ENCODE measurements at places on chromosomes 12 and 14.

DNA sequence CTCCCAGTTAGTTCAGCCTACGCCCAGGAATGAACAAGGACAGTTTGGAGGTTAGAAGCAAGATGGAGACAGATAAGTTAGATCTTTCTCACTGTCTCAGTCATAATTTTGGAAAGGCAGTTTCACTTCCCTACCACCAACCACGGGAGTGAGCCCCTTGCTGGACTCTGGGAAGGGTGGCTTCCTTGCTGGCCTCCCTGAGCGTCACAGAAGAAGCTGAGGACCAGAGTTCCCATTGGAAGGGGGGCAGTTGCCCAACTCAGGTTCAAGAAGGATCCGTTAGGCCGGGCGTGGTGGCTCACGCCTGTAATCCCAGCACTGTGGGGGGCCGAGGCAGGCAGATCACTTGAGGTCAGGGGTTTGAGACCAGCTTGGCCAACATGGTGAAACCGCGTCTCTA lies 106.2 kb upstream of the MAX start:
- no peak for DNase-seq

GRCh38 chr12:71945883-71946282 lies 7.2 kb downstream of the TPH2 start:
- no peak for DNase-seq

DNA sequence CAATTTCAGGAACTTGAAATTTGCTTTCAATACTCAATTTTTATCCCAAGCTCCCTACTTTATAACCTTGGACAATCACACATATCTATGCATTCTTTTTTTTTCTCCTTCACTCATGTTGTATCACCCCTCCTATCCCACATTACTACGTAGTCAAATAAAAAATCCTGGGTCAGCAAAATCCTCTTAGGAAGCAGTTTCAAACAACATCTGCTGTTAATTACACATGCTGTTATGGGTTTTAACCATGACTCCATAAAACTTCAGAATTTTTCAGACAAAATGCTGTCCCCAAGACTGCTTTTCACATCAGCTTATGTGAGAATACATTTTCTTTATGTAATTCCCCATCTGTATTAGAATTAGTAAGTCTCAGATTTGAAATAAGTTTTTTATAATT lies 61.7 kb downstream of the LRFN5 start:
- DNase-seq = no peak

GRCh38 chr12:24255920-24256665 lies 306.6 kb upstream of the SOX5 start:
- DNase-seq = no peak

DNA sequence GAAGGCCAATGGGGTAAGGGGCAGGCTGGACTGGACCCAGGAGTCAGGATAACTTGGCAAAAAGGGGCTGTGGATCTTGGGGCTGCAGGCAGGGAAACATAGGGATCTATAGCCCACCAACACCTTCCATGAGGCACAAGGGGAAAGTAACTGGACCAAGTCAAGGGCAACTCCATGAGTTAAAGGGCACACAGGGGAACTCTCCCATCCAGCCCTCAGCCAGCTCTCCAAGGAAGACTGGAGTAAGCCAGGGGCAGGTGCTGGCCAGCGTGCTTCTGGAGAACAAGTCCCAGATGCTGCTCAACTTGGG lies 31.3 kb upstream of the ZFP36L1 start:
- DNase-seq = no peak

DNA sequence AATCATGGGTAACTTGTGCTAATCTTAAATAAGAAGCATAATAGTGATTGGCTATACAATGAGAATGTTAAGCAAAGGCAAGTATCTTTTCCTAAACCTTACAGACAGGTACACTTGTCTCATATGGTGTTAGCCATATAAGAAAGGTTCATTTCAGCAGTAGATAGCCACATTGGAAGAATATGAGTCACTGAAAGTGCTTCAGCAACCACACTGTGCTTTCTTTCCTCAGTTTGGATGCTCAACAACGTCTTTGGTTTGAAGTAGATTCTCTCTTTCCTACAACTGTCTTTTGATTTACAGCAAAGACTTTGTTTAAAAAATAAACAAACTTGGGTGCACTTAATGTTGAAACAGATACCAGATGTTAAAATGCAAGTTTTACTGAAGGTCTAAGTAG lies 8.9 kb downstream of the DDHD1 start:
- DNase-seq = no peak

- peak; percentile 66 for DNase-seq
Measured at GRCh38 chr12:54220092-54220557, 31.3 kb upstream of the SMUG1 start.

DNA sequence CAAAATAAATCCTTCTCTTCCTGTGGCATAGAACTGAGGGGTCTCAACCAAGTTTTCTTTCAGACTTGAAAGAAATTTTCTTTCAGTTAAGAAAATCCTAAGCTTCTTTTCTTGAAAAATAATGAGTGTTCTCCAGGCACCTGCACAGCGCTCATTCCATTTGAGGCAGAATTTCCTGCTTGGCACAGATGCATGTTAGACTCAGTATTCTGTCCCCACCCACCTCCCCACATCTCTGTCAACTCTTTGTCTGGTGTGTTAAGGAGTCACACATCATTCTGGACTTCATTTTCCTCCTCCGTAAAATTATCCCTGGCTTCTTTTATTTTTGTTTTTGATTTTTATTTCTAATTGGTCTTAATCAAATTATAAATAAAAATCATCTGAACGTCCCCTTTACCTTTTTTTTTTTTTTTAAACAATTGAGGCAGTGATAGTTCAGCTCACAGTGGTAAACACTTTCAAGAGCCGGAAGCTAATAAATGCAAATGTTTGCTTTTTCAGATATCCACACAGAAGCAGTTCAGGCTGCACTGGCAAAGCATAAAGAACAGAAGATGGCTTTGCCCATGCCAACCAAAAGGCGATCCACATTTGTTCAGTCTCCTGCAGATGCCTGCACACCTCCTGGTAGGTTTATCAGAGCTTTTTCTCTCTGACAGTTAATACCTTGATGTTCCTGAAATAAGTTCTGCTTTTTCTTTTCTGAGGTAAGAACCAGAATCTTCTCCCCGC lies 104.0 kb upstream of the ATF1 start:
- DNase-seq = no peak

DNA sequence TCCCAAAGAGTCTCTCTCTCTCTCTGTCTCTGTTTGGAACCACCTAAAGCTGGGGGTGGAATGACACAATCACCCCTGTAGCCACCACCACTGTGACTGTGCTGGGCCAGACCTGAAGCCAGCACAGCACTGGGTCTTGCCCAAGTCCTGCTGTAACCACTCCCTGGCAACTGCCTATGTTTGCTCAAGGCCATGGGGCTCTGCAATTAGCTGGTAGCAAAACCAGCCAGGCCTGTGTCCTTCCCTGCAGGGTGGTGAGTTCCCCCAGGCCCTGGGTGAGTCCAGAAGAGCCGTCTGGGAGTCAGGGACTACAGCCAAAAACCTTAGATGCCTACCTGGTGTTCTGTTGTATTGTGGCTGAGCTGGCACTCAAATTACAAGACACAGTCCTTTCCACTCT lies 50.8 kb downstream of the DGLUCY start:
- no peak for DNase-seq

- no peak for DNase-seq
Measured at GRCh38 chr12:12835378-12836146, 22.4 kb downstream of the DDX47 start.

GRCh38 chr14:74348735-74349463 lies 628 bp downstream of the VRTN start:
- DNase-seq = no peak

DNA sequence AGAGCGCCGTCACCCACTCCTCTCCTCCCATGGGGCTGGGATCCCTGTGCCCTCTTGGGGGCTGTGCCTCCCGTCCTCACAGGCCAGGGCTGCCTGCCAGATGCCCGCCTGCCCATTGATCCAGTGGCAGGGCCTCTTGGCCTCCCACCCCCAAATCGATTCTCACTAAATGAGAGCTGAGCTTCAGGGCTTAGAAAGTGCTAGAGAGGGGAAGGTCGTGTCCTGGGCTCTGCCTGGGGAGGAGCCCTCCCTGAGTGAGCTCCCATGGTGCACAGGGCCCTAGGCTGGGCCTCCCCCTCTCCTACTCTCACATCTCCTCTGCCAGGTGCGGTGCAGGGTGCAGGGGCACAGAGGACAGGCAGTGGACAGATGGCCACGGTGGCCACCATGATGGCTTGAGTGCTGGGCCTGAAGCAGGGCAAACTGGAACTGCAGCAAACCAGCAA lies 9.2 kb downstream of the BEGAIN start:
- no peak for DNase-seq

DNA sequence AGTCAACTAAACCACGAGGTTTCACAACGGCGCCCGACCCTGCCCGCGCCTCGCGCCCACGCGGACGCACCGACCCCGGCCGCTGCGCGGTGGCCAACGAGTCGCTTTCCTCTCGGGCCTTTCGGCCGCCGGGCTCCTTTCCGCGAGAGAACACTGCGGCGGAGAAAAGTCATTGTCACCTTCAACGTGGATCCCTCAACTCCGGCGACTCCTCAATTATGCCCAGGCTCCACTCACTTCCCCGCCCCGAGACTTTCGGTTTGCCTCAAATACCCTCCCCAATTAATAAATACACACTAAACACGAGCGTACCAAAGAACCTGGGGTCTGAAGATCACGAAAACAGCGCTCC lies 450 bp downstream of the SINHCAF start:
- no peak for DNase-seq

- no peak for DNase-seq
Measured at GRCh38 chr12:48012070-48012469, 7.8 kb upstream of the COL2A1 start.

DNA sequence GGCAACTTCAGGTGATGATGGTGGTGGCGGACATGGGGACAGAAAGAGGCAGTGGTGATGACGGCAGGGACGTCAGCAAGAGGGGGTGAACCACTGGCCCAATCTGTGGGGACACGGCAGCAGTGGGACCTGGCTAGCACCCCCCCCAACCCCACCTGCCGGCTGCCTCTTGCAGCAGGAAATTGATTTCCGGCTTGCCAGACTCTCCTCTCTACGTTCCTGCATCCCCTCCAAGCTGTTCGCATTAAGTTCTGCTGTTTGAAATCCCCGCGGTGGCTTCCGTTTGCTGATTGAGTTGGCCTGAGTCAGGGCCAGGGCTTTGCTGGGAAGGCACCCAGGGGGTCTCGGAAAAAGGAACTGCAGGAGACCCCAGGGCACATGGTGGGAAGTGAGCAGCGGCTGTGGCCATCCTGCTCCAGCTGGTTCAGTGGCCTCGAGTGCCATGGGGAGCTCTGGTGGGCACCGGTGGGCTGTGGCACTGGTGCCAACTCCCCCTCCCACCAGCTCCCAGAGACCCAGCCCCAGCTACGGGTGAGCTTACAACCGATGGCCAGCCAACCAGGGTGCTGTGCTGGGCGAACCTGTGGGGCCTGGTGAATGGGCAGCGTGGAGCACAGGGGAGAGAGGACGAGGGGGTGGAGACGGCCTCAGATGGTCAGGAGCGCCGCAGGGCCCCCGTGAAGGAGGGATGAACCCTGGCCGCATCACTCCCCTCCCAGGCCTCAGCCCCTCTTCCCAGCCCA lies 14.6 kb upstream of the NUDT14 start:
- DNase-seq = no peak

DNA sequence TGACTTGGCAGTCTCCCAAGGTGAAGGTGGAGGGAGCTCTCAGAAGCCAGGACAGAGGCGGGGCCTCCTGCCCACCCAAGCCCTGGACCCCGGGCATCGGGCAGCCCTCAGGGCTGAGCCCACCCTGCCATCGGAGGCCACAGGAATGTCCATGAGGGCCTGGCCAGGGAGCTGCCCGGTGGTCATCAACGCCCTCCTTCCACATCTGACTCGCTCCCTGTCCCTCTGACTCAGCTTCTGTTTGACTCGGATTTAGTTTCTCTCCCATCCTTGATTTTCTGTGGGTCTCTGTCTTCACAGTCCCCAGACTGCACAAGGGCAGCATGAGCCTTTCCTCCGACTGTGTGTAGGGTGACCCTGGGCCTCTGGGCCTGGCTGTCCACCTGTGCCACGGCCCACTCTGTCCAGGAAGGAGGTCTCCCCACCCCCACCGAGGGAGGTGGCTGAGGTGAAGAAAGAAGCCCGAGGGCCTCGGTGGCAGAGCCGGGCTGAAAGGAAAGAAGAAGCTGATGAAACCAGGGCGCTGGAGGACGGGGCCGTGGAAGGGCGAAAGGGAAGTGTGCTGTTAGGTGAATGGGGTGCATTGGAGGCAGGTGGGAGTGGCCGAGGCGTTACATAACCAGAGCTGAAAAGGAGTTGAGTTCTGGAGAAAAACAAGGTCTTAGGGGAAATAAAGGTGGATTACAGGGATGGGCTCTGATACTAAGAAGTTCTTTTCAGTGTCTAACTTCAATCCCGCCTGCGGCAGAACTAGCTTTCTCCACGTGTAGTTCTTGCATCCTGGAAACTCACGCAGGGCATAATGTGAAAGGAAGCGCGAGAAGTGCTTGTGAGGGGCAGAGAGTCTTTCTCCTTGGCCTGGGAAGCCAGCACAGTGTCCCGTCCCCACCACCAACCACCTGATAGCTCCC lies 16.7 kb upstream of the TMEM106C start:
- DNase-seq = no peak

DNA sequence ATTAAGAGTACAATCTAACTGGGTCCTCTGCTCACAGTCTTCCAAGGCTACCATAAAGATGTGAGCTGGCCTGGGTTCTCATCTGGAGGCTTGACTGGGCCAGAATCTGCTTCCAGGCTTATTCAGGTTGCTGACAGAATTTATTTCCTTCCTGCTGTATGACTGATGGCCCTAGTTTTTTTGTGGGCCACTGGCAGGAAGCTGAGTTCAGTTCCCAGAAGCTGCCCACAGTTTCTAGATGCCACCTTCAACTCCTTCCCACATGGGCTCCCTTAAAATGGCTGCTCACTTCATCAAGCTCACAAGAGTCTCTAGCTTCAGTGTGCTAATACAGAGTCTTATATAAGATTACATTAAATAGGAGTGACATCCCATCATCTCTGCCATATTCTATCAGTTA lies 121.7 kb upstream of the CAND1 start:
- no peak for DNase-seq

DNA sequence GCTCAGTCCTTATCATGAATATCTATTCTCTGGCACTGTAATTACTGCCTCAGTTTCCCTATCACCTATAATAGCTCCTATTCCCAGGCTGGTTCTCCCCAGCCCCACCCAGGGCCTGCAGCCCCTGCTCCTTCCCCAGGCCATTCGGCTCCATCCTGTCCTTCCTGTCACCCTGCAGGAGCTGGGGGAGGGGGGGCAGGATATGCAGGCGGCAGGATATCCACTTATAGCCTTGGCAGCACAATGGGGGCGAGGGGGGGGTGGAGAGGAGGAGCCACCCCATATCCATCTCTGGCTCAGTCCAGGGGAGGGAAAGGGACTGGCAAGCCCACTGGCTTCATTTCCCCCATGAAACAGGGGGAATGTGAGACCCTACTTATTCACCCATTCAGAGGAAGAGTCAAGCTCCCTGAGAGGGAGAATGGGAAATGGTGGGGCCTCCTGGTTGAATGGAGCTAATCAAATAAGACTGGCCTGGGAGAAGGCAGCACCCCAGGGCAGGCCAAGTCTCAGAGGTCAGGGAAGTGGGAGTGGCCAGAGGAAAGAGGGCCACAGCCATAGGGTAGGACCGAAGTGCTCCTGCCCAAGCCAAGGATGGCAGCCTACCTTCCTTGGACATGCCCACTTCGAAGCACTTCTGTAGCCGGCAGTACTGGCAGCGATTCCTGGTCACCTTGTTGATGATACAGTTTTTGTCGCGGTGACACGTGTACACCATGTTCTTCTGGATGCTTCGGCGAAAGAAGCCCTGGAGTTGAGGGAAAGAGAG lies 7.8 kb upstream of the ITGB7 start:
- DNase-seq = no peak

Data from HEK293T (cell line).